ENCODE measurements at places on chromosomes 3 and 15.

DNA sequence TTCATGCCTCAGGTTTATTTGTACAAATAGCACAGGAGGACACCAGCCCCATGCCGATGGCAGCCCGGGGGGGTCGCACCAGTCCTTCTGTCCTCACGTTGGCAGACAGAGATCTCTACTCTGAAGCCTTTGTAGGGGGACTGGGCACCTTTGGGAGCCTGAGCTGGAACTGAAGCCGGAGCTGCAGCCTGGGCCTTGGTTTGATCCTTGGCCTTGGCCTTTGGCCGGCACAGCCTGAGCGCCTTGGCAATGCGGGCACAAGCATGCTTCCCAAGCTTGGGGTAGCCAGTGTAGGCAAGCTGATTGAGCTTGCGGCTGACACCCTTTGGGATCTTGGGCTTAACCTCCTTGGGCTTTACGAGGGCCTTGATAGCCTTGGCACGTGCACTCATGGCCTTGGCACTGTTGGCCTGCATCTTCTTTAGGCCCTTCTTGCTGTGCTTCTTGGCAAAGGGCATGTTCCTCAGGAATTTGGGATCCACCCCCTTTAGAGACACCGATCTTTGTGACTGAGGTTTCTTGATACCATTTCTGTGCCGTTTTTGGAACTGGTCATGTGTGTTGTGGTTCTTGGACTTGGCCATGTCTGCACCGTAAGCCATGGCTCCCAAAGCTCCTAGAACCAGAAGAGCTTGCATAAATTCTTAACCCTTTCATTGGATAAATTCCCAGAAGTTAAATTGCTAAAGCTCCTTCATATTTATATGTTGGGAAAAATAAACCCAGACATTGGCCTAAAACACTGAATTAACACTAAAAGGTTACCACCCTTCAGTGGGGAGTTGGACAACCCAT lies 33.4 kb upstream of the UACA start:
- DNase-seq, result no peak

- no peak for DNase-seq
Measured at GRCh38 chr3:193574488-193575070, 18.4 kb upstream of the OPA1 start.

DNA sequence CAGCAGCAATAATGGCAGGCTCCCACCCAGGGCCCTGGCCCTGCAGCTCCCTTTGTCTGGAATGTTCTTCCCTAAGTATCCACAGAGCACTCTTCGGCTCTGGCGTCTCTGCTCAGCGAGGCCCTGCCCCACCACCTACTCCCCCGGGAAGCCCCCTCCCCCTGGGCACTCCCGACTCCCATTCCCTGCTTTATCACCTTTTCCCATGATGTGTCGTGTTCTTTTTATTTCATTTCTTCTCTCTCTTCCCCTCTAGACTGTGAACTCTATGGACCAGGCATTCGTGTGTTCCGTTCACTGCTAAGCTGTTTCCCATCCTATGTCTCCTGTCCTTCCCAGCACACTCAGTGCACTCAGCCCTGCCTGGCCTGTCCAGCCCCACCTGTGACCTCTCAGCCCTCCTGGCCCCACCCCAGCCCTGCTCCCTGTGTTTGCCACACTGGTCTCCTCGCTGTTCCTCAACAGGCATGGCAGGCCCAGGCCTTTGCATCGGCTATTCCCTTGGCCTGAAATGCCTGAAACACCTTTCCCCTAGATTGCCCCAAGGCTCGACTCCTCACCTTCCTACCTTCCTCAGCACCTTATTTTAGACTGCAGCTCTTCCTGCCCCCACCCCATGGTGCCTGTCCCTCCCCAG lies 107.4 kb downstream of the TPRA1 start:
- DNase-seq, result no peak

- DNase-seq, result no peak
Measured at GRCh38 chr3:178318941-178319816, 217.1 kb upstream of the KCNMB2 start.

GRCh38 chr15:48373821-48374451 lies 42.7 kb downstream of the DUT start:
- no peak for DNase-seq

DNA sequence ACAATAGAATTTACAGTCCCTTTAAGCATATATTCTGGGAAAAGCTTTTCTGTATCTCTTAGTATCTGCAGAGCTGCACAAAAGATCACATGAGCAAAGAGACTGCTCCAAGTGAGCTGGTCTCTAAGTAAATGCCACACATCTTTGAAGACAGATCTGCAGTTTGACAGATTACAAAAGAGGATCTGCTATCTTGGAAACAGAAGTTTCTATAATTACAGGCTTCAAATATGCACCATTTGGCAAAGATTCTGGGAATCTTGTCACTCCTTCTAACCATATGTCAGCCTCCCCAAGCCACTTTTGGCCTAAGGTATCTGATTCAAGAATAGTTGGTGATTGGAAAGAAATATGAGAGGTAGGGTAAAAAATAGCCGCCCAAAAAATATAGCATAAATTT lies 9.6 kb upstream of the CFAP44 start:
- no peak for DNase-seq

DNA sequence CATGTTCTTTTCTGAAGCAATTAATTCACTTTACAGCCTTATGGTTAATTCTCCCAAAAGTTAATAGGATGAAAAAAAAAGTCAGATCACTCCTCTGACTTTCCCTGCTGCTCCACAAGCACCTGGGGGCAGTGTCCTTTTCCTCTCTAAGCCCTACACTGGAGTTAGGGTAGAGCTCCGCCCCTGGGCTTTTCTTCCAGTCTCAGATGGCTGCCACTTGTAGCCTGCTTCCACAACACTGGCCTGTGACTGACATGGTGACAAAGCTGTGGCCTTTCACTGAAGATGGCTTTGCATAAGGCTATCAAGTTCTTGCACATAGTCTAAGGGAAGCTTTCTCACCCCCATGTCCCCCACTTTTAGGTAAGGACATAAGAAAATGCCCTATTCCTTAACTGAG lies 1.3 kb upstream of the MON1A start:
- DNase-seq, result no peak

GRCh38 chr15:38259134-38259533 lies 6.5 kb downstream of the SPRED1 start:
- no peak for DNase-seq

DNA sequence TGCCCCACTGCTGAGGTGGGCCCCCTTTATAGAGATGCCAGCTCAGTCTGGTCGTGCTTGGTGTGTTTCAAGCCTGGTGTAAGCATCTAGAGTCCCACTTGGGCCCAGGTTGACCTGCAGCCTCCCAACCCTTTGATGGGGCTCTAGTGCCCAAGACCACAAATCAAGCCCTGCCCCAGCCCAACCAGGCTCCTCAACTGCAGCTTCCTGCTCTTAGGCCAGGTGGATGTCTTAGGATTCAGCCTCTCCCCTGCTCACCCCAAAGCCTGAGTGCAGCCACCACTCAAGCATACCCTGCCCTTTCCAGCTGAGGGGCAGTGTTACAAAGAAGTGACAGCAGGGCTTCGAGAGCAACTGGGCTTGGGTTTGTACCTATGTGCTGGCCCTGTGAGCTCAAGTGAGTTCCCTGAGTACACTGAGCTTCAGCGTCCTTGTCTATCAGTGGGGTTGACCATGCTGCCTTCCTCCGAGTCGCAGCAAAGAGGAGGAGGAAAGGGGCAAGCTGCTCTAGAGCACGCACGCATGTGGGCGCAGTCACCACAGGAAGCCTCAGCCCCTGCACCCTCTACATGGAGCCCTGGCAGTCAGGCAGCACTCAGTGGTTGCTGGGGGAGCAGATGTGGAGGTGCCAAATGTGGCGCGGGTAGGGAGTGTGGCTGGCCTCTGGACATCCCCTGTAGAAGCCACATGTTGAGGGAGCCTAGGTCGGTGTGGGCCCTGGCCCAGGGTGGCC lies 120.7 kb downstream of the EEFSEC start:
- no peak for DNase-seq

DNA sequence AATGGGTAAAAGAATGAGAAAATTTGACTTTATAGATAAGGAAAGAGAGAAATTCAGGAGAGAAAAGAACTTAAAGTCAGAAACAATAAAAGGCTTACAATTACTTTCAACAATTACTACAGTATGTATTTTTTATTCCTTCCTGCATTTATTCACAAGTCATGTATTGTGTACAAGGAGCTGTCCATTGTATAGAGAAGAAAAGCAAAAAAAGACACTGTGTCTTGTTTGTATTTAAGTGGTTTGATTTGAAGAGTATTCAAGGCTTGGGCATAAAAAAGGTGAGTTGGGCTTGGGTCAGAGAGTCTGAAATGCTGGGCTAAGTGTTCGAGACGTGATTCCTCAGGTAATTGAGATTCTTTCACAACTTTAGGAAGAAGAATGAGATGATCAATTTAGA lies 394.2 kb upstream of the ROBO2 start:
- DNase-seq, result no peak

DNA sequence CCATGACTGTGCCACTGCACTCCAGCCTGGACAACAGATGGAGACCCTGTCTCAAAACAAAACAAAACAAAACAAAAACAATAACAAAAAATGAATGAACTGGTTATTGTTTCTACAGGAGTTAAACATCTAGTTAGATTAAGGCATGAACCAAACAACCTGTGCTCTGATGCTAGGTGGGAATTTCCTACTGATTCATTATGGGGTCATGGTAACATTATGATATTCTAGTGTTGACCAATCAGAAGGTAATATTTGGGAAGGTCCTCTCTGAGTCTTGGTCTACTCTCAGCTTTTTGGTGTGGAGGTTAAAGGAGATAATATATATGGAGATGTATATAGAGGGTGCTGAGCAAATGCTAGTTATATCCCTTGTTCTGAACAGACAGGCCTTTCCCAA lies 37.6 kb downstream of the MCF2L2 start:
- no peak for DNase-seq

DNA sequence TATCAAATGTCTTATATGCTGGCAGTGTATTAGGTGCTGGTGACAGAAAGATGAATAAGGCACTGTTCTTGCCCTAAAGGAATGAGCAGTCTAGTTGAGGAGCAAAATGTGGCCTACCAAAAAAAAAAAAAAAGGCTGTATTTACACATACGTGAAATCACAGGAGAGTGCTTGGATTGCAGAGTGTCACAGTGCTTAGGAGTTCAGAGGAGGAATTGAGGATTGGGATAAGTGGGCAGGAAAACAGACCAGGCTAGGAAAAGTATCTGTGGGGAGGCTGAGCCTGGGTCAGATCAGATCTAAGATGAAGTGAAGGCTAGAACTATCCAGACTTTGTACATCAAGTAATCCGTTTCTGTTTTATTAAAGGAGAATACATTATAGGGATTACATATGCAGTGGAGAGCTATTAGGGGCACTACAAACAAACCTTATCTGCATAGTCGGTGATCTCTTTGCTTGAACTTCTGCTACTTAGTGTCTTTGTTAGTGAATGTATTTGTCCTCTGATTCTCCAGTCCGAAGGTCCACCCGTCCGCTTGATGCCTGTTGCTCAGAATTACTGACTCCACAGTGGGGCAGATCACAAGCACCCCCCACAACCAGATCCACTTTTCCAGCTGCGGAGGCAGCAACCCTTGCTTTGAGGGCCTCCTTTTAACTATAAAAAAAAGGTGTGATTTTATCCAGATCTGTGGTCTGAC lies 80.0 kb downstream of the FNDC3B start:
- no peak for DNase-seq

GRCh38 chr3:194212845-194213331 lies 76.9 kb downstream of the HES1 start:
- DNase-seq, result no peak

DNA sequence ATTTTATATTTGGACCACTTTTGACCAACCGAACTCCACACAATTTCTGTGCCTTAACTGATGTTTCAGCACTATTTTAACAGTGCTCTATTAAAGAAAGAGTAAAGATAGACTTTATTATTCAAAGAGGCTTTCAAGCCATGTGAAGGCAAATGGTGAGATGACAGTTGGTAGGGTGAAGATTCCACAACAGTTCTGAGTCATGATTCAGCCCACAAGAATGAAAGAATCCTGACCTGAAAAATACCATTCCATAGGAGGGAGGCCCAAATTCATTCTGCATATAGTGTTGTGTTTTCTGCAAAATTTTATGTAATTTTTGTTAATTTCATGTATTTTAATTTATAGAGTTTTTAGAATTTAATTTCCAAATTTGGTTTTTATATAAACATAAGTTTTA lies 135.6 kb upstream of the STAC start:
- no peak for DNase-seq

DNA sequence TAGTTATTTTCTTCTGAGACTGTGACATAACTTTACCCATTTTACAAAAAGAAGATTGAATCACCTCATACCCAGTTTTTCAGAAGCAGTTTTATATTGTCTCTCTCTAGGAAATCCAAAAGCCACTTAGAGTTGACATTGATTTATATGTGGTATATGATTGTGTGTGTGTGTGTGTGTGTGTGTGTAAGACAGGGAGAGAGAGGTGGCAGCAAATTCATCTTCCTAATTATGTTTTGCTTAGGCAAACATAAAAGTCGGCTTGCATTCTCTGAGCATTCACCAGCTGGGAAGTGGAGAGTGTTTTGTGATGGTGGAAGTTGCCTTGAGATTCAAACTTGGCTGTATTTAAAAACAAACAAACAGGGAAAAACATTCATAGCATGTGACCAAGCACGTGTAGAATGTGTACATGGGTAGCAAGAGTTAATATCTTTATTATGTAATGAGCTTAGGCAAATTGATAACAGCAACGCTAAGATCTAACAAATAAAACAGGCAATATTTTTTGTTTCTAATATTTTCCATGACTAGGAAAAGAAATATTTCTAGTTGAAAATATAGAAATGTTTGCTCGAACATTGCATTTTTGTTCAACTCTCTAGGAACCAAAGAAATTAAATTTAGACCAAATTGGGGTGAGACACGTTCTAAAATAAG lies 64.4 kb upstream of the IGF1R start:
- no peak for DNase-seq

GRCh38 chr3:32097768-32098167 lies 8.7 kb upstream of the GPD1L start:
- DNase-seq, result no peak

- DNase-seq, result no peak
Measured at GRCh38 chr15:46322753-46323152, 687.9 kb downstream of the SQOR start.

DNA sequence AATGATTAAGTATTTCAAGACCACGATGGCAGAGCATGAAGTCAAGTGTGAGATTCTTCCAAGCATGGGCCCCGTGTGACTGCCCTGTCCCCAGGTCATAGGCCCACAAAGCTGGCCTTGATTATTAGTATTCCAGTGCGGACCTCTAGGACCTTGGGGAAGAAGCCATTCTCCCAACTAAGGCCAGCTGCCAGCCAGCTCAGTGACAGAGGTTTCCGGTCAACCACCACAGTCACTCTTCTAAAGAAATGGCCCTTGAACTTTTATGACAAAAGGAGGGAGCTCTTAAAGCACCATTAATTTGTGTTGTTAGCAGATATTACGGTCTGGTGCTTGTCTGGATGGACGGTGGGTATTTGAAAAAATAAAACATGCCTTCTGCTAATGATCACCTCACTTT lies 28.0 kb downstream of the FAM3D start:
- no peak for DNase-seq
